Epithelial cell of proximal tubule (primary cell): ENCODE measurements at places on chromosomes 16 and 17.

- no peak for DNase-seq
Measured at GRCh38 chr16:53755026-53755910, 51.3 kb downstream of the FTO start.

DNA sequence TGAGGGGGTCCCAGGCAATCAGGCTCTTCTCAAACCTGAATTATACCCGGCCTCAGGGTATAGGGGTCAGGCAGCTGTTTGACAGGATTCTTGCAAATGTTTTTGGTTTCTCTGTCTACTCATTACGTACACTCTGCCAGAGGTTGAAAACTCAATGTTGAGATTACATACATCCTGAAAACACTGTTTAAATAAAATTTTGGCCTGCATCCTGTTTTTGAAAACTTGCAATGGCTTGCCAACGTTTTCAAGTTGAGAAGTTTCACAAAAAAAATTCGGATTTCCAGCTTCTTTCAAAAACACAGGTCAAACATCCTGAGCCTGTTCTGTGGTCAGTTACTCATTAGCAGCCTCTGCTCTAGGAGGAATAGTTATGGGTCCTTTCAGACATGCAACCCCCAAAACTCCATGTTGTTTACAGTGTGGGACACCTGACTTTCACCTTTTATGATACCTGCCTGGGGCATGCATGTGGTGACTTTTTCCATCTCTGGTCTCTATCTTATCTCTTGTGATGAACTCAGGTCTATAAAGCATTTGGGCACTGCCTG is 577.8 kb downstream of the WWOX start:
- DNase-seq = no peak

DNA sequence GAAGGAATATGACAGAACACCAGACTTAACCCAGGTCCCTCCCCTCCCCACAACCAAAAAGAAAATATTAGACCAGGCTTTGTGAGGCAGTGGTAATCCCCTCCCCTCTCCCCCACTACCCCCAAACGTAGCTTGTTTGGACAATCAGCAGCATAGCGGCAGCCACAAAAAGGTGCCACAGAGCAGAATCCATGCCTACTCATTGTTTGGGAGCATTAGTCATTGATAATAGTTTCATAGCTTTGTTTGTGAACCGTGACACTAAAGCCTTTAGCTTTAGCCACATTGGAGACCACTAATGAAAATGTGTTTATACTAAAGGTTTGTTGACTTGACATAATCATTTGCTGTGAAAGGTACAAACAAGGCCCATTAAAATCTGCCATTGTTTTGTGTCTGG is 65.1 kb downstream of the NUP93 start:
- DNase-seq = peak; percentile 50

GRCh38 chr17:57236686-57237299 is 19.5 kb upstream of the MSI2 start:
- no peak for DNase-seq

DNA sequence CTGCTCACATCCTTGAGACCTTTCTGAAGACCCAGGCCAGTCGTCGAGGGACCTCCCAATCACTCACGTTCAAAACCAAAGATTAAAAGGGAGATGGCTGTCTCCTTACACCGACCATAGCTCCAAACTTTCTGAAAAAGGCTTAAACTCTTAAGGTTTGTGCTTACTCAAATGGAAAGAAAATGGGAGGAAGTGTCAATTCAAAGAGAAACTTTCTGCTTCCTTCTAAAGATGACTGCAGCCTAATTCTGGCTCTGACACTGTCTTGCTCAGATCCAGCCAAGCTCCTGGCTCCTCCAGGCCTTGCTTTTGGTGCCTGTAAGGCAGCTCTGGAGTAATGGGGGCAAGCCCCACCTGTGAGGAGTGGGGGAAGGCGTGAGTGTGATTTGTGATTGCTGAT is 54.9 kb upstream of the WSB1 start:
- DNase-seq = no peak

- DNase-seq = no peak
Measured at GRCh38 chr17:1186214-1186820, 6.5 kb upstream of the ABR start.

DNA sequence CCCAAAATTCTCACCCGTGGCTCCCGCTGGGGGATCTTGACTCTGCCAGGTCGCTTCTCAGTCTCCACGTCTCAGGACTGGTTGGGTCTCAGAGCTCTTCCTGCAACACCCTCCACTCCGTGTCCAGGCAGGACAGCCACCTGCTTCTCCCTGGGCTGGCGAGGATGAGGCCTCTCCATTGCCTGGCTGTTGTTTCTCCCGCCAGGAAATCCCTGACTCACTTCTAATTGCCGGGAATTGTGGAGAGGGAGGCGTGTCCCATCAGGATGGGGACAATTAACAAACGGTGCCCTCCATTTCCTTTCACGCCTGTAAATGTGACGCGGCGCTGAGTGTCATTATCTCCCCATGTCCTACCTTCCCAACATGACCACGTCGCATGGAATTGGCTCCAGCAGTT is 204.5 kb downstream of the RBFOX3 start:
- DNase-seq = no peak

GRCh38 chr17:82752371-82753200 is 721 bp downstream of the TBCD start:
- DNase-seq = no peak
